ENCODE measurements at places on chromosomes 7 and 10. TPM values are rescaled to one million over a fixed set of nuclear protein-coding genes. Genes with fewer than 3 reads are reported as not detected.

GNG11 gene
- 22.6 TPM for total RNA-seq

DNA sequence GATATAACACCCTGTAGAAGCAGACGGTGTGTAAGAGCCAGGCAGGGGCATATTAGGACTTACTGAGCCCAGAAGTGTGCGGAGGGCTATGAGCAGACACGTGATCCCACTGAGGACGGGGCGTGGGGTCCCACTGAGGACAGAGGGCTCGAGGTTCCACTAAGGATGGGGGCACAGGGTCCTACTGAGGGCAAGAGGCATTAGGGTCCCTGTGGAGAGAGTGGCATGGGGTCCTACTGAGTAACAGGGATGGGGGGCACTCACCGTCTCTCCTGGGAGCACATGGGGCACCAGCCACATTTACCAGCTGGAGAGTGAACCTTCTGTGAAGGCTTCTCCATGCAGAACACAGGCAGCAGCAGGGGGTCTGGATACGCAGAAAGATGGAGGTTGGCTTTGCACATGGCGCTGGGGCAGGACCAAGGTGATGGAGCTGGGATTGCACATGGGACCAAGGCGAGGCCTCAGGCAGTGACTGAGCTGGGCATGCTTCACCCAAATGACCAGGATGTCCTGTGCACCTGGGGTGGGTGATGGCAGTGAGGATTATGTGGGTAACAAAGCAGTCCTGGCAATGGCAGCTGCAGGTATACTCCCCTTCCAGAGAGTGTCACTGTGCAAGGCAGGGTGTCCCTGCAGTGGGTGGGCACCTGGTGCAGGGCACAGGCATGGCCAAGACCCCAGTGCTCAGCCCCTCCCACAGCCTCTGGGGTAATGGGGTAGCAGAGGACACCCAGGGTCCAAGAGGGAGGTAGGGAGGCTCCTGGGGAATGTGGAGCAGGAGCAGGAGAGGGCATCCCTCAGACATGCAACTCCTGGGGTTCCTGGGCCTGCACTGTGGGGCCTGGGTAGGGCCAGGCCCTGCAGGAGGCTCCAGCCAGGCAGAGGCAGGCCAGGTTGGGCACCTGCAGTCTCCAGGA, 278.1 kb downstream of the TCERG1L start:
- DNase-seq = no peak

- DNase-seq = peak; percentile 26
Observed at GRCh38 chr10:103502849-103503660, 9.6 kb downstream of the NEURL1 start.

UNCX gene
- not detected for total RNA-seq

DNA sequence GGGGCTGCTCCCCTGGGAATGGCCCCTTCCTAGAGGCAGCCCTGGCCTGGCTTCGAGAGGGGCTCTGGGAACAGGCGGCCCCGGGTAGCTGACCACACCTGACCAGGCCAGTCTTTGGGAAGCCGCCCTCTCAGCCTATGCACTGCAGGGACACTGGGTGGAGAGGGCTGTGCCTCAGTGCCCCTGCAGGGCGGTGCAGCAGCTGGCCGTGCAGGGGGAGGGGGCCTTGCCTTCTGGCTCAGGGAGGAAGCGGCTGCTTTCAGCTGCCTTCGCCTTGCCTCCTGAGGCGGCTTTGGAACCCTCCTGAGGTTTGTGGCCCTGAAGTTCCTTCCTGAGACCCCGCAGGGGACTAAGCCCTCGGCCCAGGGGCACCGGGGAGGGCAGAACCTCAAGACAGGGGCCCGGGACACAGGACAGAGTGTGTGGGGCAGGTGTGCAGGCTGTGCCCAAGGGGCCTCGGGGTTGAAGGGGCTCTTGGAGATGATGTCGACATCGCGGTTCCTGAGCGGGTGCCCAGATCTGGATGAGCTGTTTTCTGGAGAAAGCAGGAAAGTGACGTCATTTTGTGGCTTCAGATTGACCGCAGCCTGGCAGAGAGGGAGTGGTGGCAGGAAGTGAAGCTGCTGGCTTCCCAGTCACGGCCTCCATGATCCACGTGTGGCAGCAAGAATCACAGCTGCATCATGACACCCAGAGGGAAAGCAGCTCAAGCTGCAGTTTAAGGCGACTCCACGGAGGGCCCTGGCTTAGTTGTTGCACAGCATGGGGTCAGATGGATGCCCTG, 17.7 kb downstream of the ADAM8 start:
- DNase-seq = peak; percentile 92

DNA sequence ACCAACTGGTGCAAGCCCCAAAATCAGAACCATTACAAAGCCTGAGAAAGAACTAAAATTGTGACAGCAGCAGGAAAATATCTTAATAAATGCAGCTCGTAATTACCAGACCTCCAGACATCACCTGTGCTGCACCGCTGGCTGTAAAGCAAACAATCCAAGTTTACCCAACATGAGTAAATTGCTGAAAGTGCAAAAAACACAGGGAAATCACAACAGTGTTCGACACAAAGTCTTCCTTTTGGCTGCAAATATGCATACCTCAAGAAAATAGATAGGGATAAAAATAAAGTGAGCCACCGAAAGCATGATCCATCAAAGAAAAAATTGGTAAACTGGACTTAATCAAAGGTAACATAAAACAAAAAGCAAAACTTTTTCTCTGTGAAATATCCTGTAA, 101.7 kb downstream of the SLC16A9 start:
- DNase-seq = no peak

DNA sequence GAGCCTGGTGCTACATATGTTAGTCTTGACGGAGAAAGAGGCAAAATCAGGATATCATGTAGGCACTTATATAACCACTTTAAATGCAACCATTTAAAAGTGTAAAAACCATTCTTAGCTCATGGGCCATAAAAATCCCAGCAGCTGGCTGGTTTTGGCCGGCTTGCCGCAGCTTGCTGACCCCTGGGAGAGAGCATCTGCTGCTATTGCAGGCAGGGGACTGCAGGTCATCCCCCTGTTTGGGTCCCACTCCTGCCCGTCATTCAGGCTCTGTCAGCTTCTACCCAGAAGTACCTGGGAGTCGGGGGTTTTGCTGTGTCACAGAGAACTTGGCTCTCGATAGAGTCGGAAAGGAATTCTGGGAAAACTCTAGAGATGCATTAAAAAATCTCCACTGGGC, 187.4 kb downstream of the CUX1 start:
- DNase-seq = no peak

DNA sequence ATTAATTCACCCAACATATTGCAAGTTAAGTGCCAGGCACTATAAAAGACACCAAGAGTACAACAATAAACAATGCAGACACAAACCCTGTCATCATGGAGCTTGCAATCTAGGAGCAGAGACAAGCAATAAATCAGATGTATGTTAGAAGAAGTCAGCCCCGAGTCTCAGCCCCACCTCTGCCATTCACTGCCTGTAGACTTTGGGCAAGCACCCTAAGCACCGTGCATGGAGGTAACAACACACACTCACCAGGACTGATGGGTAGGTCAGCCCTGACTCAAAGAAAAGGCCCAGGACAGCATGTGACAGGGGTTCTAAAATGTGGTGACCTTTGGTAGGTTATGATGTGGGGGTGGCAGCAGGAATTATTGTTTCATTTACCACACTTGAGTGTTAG, 49.3 kb upstream of the PLEKHA1 start:
- no peak for DNase-seq

GRCh38 chr7:73871163-73872011, 10.4 kb downstream of the TMEM270 start:
- no peak for DNase-seq

All from upper lobe of right lung (tissue), 1 donor.